Kidney epithelial cell (primary cell): ENCODE measurements at places on chromosomes 5 and 9. TPM values are rescaled to one million over a fixed set of nuclear protein-coding genes. Genes with fewer than 3 reads are reported as not detected.

- peak; percentile 63 for DNase-seq
Measured at GRCh38 chr5:119275146-119275545, 80.7 kb upstream of the TNFAIP8 start.

DNA sequence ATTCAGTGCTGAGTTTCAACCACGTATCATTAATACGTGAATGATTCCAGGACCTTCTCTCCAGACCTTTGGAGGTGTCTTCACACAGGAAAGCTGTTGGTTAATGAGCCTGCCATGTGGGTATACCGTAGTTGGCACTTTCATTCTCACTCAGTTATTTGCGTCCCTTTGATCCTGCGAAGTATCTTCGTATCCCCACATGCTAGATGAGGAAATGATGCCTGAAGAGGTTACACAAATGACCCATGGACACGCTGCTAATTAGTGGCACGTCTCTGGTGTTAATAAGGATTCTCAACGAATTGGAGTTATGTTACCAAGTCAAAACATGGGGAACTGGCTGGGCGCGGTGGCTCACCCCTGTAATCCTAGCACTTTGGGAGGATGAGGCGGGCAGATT is 65.7 kb upstream of the GNE start:
- no peak for DNase-seq

DNA sequence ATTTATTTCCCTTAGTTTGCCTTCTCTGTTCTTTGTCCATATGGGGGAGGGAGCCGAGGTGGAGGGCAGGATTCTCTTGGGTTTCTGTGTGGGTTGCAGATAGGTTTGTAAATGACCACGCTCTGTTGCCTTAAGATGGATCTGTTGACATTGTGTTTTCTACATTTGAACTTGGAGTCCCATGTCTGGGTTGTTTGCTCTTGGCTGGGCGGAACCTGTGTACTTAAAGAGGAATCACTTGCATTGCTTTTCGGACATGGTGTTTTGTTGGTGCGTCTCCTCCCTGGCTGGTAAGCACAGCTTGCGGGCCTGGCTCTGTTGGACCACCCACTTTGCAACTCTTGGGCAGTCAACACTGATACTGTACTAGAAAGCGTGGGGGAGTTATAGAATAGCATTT is 45.9 kb downstream of the EHMT1 start:
- no peak for DNase-seq

- DNase-seq = no peak
Measured at GRCh38 chr5:57174128-57174889, 450 bp downstream of the GPBP1 start.

DNA sequence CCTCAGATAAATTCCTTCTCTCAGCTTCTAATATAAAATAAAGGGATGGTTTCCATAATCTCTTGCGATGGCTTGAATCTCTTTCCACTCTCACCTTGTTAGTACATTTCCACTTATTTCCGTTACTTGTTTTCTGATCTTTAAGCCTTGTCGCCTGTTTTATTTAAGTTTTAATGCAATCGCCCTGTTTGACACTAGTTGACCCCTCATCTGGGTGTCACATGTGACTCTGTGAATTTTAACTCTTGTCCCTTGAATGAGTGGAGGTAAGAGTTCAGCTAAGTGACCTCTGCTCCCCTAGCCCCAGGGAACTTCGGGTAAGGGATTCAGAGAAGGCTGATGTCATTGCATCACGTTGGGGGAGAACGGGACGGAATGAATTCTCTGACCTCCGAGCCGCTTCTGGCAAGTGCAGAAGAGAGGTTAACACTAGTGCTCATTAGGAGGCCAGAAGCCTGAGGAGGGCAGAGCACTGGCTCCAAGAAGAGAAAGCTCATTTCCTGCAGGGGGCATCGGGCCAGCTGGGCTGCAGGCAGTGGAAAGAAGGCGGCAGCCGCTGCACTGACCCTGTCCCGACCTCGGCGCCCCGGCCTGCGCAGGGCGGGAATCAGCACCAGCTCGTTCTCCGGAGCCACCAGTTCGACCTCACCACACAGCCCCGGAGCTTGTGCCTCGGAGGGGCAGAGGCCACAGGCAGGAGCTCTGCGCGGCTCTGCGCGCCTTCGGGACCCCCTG is 569 bp downstream of the HINT2 start:
- no peak for DNase-seq

DNA sequence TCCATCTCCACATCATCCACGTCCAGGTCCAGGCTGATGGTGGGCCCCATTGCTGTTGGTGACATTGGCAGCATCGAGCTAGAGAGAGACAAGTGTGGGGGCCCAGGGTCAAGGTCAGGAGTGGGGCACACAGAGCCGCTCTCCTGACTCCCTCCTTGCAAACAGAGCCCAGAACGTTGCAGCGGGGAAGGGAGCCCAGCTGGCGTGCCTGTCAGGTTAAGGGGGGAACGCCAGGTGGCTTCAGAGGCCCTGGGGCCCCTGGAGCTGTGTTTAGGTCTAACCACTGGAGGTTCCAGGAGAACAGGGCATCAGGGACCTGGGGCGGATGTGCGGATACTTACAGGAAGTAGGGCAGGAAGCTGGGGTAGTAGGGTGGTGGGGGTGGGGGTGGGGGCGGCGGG is 7.5 kb downstream of the RNF44 start:
- no peak for DNase-seq

MEGF10 gene
- total RNA-seq = 0.96 and 1.3 TPM in 2 replicates

GOLGA1 gene
- 12.5 and 16.3 TPM in 2 replicates for total RNA-seq

CENPP gene
- total RNA-seq = 1.3 and 1.4 TPM in 2 replicates

SMIM3 gene
- total RNA-seq = 9.7 and 9.8 TPM in 2 replicates
